G401 (cell line): ENCODE measurements at places on chromosomes 3 and 15. TPM values are rescaled to one million over a fixed set of nuclear protein-coding genes. Genes with fewer than 3 reads are reported as not detected.
A peak's percentile ranks its signal among the peaks of the same experiment; 100 is the strongest.

CSPG4 gene
- 32.3 and 34.4 TPM in 2 replicates for total RNA-seq

SCN11A gene
- total RNA-seq: not detected in 2 replicates

LSAMP gene
- total RNA-seq: 21.5 and 45.1 TPM in 2 replicates

DNA sequence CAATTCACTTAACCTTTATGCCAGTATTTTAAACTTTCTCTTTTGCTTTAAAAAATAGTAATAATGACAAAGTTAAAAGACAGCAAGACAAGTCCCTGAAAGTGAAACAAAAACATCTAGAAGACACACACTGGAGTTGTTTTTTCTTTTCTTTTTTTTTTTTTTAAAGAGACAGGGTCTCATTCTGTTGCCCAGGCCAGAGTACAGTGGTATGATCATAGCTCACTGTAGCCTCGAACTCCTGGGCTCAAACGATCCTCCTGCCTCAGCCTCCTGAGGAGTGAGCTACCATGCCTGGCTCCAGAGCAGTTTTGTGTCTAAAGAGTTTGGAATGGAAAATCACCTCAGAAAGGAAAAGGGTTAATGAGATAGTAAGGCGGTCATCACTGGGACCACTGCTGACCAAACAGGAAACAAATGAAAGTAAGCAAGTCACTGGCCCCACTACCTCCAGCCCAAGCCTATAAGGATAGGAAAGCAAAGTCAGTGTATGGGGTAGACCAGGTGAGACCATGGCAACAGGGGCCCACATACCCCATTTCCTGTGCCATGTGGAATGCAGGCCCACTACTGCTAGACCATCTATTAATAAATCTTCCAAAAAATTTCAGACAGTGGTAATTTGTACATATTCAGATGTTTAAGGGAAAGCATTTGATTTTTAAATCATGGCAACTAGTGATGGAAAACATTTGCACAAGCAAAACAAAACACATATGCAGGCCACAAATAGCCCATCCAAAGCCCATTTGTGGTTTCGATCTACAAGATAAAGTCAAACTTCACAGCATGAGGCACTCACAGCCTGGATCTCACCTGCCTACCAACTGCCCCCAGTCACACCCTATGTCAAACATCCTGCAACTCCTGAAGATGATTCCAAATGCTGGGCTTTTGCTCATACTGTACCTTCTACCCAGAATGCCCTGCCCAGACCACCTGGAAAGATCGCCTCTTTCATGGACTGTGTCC is 62.6 kb downstream of the OSBPL10 start:
- DNase-seq: no peak

DNA sequence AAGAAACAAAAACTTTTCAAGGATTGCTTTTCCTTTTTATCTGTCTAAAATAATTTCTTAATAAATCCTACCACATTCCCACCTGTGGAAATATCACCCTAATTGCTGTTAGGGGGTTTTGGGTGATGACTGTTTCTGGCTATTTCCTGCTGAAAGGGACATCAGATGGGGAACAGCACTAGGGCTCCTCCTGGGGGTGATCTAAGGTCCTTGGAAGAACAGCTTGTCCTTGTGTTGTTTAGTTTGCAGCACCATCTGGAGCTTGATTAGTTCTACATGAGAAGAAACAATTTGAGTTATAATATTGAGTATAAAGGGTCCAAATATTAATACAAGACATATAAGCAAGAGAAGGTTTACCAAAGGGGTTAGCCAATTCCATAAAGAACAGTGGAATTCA is 18.7 kb downstream of the OR5H15 start:
- DNase-seq: no peak

DNA sequence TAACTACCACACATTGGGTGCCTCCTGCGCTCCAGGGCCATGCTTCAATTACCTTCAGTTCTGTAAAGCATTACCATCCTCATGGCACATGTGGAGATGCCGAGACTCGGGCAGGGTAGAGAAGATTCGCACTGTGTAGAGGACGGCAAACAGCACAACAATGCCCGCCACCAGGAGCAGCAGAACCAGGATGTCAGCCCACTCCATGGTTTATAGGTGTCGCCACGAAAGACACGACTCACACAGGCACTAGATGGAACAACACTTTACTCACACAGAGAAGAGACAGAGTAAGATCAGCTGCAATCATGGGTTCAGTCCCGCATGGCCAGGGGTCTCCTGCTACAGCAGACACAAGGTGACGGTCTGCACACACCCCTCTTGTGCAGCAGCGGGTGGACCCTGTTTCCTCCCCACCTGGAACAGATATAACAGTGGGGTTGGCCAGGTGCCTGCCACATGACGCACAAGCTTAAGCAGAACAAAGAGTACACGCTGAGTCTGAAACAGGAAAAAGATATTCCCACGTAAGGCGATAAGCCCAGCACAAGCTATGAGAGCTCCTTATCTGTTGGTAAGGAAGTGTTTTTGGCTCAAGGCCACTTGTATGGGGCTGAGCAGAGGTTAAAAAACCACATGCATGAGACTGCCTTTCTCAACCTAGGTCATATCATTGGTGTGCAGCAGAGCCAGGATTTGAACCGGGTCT is 2.5 kb upstream of the TBC1D21 start:
- DNase-seq: no peak

DNA sequence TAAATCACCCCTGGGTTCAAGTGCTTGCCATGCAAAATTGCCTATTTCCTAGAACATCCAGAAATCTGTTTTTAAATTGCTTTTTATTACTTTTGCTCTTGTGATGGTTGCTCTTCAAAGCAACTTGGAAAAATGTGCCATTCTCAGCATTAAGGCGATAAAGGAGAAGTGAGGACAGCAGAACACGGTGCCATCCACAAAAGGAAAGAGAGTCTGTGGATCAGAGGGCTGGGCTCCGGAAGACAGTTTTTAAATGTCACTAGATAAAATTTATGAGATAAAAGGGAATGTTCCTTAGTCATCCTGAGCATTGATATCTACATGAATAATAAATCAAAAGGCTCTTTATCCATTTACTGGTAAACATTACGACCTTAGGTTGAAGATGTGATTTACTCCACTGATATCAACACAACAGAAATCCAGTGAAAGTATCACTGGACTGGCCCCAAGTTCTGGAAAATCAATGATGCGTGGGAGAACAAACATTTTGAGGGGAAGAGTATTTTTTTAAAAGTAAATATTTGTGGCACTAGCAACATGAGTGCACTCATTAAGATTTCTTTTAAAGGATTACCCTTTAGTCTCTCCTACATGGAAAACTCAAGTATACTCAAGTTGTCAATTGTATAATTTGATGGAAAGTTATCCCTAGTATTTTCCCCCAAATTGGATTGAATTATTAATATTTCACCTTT is 554.7 kb downstream of the FHIT start:
- DNase-seq: no peak

- no peak for DNase-seq
These were observed 395.7 kb upstream of the RARB start for GRCh38 chr3:25032344-25032743.

GRCh38 chr3:16769525-16769924 is 115.2 kb upstream of the PLCL2 start:
- DNase-seq: no peak

GRCh38 chr3:134337511-134338200 is 36.6 kb downstream of the AMOTL2 start:
- no peak for DNase-seq

NGLY1 gene
- total RNA-seq: 32.2 and 39.0 TPM in 2 replicates

- no peak for DNase-seq
These were observed 60.9 kb downstream of the RPLP1 start for GRCh38 chr15:69513450-69513960.

EPHB3 gene
- 2.8 and 3.9 TPM in 2 replicates for total RNA-seq

DNA sequence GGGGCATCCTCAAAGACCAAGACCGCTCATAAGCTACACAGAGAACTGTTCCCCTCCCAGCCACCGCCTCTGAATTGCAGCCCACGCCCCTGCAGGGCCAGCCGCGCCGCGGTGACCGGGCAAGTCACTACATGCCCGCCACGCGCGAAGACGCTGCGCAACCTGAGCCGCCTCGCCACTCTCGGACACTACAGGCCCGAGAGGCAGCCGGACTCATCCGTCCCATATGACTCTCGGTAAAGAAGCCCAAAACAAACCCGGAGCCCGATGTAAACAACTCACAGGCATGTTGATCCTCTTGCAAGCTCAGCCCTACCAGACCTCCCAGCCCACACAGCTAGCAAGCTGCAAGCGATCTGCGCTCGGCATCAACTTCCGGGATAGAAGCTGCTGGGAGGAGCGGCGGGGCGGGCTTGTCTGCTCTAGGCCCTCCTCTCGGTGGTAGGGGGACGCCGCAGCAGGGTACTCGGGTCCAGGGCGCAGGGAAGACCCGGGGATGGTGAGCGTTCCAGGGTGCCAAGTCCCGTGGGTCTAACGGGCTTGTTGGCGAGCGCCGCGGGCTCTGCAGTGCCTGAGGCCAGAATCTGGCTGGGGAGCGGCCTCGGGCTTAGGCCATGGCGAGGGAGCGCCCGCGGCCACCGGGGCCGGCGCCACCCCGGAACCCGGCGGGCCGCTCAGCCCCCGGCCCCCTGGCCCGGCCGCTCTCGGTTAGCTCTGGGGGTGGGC is at the start of gene RPS27L:
RPS27L (minus strand) TSS at position 360 of the 726 bp plus-strand sequence; CDS start at position 288, 72 bp downstream.
- peak; percentile 94 for DNase-seq

CRYBG3 gene
- 0.17 TPM in 1 of 2 replicates, not detected in the other for total RNA-seq

ITGA11 gene
- 11.6 TPM in 1 of 2 replicates, not detected in the other for total RNA-seq

DNA sequence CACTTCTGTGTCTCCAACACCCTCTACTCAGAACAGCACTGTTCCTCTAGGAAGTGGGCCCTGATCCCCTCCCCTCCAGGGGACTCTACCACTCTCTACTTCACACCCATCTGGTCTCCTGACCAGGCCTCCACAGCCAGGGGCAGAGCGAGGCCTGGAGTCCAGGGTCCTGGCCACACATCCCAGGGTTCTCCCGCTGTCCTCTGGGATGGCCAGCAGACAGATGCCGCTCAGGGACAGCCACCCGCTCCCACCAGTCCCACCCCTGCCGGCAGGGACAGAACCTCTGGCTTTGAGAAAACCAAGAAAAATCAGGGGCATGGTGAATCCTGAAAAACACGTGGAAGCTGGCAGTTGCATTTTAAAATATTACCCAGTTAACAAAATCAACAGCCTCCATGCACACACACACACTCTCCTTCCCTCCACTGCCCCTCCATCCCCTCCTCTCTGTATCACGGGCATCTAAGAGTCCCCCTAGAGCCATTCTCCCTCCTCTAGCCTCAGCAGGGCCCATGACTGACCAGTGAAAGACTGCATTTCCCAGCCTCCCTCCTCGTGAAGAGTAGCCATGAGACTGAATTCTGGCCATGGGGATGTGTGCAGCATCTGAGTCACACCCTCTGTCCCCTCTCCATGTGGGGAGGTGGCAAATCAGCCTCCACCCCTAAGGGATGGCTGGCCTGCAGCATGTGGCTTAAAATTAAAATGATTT is 32.1 kb upstream of the IQSEC1 start:
- DNase-seq: no peak

- no peak for DNase-seq
These were observed 177.1 kb upstream of the GALNT15 start for GRCh38 chr3:15997274-15997943.

CLDN11 gene
- total RNA-seq: 3.3 and 4.2 TPM in 2 replicates

FAM3D gene
- total RNA-seq: not detected in 2 replicates

GRCh38 chr3:38455639-38456430 is 2.1 kb downstream of the ACVR2B start:
- peak; percentile 76 for DNase-seq

- no peak for DNase-seq
These were observed 55.2 kb downstream of the RPL22L1 start for GRCh38 chr3:170814822-170815221.

GRCh38 chr15:45212493-45212892 is 24.7 kb upstream of the SHF start:
- no peak for DNase-seq

DNA sequence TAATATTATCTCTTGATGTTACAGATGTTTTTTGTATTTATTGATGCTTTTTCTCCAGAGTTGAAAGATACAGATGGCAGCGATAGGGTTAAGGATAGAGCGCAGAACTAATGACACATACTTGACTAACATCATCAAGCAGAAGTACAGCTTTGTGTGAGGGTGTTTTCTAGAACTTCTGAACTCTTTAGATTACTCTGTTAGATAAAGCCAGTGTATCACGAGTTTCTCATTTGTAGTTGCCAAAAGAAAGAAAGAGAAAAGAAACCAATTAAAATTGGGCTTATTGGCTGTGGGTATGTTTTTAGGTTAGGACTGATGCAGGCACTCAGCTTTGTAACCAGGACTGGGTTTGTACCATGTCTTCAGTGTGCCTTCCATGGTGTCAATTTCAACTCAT is 6.6 kb upstream of the GPR171 start:
- no peak for DNase-seq

- DNase-seq: no peak
These were observed 864.3 kb downstream of the NSUN3 start for GRCh38 chr3:94927175-94927574.

DNA sequence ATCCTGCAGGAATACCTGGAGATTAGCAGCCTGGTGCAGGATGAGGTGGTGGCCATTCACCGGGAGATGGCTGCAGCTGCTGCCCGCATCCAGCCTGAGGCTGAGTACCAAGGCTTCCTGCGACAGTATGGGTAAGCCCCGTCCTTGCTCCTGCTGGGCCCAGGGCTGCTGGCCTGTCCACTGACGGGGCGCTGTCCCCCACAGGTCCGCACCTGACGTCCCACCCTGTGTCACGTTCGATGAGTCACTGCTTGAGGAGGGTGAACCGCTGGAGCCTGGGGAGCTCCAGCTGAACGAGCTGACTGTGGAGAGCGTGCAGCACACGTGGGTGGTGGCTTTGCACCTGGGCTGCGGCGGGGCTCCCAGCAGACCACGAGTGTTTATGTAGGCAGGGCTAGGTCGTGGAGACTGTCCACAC is 5.0 kb downstream of the FES start:
- DNase-seq: no peak

GRCh38 chr3:36455406-36455805 is 75.1 kb downstream of the STAC start:
- peak; percentile 61 for DNase-seq

FILIP1L gene
- total RNA-seq: 3.7 TPM in 1 of 2 replicates, not detected in the other

GRCh38 chr3:20916951-20917606 is 731.1 kb upstream of the SGO1 start:
- peak; percentile 62 for DNase-seq

ANKRD63 gene
- 8.4 and 14.9 TPM in 2 replicates for total RNA-seq

GRCh38 chr3:11159421-11159904 is 5.2 kb downstream of the HRH1 start:
- DNase-seq: no peak

DNA sequence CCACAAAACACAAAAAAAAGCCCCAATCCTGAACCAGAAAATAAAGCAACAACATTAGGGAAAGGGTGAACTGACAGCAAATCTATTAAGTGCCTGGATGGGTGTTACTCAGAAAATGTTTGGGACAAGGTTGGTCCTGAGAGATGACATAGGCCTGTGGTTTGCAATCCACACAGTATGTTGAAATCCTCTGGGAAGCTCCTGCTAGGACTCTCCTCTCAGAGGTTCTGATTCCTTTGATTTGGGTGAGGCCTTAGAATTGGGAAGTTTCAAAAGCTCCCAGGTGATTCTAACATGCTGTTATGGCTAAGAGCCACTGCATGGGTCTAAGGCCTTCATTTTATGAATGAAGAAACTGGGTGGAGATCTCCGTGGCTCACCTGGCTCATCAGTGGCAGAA is 18.4 kb downstream of the CLDN1 start:
- DNase-seq: no peak
